ENCODE measurements at places on chromosomes 2 and 18.

DNA sequence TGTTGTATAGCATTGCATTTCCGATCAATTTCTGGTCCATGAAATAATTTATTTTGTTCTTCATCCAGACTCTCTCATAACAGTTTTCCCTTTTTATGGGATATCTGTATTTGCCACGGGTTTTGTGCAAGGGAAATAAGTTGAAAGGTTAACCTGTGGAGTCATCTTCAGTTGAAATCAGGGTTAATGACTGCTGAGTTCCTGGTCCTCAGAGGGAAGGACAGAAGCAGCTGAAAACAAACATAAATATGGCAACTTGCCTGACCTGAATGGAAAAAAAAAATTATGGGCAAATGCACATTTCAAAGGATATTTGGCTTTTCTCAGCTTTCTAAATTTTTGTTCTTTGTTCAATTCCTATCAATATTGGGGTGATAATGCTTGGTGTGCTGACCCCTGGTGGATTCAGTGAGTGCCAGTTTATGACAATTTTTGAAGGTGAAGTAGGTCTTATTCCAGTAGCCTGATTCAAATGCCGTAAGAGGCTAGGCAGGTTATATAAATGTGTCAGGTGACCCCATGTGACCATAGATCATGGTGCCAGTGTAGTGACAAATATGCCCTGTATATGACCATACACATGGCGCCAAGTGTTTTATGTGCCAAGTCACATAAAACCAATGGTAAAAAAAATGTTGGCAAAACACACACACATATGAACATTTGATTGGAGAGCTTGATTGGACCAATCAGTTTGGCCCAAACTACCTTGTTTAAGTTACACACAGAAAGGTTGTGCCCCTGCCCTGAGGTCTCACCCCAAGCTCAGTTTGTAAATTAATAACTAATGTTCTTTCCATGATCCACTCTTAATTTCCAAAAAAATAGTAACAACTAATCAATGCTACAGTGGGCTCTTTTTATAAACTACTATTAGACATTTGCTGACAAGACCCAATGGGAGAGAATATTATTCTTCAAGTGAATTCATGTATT lies 47.6 kb upstream of the FAM124B start:
- no peak for DNase-seq

GRCh38 chr2:10170256-10170655 lies 47.7 kb downstream of the RRM2 start:
- DNase-seq = no peak

DNA sequence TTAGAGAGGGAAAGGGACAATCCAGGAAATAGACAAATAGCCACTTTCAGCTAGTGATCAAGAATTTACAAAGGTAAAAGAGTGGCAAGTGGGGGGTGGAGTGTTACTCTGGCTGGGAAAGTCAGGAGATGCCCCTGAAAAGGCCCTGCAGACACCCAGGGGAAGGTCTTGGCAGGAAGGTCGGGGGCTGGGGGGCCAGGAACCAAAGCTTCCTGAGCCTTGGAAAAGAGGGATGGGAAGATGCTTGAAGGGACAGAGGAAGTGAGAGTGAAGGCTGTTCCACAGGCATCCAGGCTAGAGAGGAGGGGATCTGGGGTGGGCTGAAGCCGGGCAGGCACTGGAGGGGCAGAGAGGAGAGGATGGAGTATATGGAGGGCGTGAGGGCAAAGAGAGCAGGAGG lies 3.9 kb upstream of the TMEM37 start:
- DNase-seq = no peak

DNA sequence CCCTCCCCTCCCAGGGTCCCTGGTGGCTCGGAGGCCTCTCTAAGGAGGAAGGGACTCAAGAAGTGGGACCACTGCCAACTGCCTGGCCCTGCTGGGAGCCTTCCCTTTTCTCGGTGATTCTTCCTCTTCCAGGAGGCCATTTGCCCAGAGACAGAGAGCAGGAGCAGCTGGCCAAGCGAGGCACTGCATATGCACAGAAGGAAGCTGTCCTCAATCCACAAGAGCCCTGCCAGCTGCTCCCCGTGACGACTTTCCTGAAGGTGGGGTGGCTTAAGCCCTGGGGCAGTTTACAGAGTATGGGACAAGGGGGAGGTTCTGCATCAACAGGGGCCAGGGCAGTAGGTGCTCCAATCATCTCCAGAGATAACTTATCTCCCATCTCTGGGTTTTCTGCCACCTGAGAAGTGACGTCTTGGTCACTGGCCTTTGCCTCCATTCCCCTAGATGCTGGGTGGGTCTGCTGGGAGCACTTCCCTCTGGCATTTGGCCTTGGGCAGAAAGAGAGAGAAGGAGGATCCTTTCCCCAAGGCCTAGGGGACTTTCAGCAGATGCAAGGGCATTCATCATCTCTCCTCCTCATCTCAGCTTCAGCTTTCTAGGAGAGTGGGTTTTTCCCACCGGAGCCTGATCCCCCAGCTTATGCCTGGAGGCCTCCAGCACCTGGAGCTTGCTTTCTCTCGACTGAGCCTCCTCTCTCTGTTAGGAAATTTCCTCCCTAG lies 28.5 kb downstream of the CIB4 start:
- no peak for DNase-seq

GRCh38 chr18:22399949-22400348 lies 17.8 kb downstream of the CTAGE1 start:
- no peak for DNase-seq

DNA sequence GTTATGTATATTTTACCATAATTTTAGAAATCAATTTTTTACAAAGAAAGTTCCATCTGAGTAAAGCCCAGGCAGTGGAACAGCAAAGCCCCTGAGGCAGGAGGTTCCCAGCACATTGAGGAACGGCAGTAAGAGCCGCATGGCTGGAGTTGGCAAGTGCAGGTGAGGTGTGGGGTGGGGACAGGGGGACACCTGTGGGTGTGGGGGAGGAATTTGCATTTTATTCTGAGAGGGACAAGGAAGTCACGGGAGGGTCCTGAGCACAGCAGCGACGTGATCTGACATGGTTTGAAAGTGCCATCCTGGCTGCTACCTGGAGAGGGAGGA lies 16.1 kb upstream of the ADI1 start:
- DNase-seq = no peak

DNA sequence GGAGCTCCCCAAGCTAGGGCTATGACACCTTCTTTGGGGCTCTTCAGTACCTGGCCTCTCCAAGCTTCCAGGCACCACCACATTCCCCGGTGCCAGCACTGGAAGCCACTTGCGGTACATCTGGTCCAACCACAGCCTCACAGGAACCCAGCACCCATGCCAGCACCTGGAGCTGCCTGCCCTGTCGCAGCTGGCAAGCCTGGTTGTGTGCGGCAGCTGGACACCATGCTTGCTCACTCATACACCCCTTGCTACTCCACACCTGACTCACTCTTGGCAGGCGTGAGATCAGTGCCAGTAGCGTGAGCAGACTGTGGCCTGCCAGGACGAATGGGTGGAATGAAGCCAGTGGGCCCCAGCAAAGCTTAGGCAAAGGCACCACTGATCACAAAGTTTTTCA lies 34.0 kb downstream of the LRRTM4 start:
- DNase-seq = no peak

GRCh38 chr18:42033137-42033810 lies 78.2 kb downstream of the PIK3C3 start:
- no peak for DNase-seq

DNA sequence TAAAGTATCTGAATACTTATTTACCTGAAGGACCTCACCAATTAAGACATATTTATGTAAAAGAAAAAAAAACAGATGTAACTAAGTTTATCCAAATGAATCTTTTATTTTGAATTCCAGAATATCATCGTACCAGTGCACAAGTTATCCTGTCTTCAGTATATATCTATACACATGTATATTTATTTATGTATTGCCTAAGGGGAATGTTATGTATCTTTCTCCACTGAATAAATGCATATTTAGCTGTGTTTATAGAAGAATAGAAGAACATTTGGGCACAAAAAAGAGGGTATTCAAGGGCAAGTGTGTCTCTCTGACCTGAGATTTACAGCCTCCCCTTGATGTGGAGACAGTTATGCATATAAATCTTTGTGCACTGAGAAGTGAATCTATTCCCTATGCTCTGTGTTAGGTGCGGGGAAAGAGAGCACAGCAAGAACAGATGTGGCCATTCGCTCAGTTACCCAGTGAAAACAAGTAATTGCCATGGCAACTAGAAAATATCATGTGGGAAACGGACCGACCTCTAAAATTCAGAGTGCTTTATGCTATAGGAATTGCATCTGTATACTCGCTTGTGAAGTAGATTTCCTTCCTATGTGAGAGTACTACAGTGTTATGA lies 39.5 kb upstream of the ASXL3 start:
- no peak for DNase-seq

DNA sequence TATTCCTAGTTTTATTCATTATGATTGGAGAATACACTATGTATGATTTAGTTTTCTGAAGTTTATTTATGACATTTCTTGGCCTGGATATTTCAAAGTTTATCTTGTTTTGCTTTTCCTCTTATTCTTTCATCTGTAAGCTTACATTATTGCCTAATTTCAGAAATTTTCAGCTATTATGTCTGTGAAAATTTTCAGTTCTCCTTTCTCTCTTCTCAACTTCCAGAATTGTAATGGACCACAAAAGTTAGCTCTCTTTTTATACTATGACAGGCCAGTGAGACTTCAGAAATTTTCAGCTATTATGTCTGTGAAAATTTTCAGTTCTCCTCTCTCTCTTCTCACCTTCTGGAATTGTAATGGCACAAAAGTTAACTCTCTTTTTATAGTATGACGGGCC lies 97.2 kb upstream of the SCN7A start:
- no peak for DNase-seq

DNA sequence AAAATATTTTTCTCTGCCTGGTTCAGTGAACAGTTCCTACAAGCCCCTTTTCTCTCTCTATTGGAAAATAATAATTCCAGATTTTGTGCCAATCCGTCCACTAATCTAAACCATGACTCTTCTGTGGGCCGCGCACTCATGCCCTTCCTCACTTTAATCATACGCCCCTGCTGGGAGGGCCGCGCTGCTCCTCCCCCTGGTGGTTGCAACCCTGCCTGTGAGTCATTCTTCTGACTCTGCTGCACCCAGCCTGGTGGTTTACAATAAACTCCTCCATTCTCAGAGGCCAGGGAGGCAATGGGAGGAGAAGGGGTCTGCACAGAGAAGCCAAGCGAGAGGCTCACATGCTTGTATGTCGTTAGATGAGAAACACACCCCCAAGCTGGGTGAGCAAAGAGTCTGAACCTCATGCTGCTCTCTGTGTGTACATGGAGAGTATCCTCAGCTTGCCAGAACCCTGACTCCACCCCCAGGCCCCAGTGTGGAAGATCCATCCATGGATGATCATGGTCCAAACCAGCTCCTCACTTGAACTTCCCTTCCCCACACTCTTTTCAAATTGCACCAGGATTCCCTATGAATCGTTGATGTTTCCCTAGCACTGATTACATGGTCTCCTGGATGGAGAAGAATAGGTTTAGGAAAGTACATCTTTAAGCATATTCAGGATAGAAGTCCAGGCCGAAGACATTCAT lies 228.9 kb downstream of the ANKRD30B start:
- DNase-seq = no peak

DNA sequence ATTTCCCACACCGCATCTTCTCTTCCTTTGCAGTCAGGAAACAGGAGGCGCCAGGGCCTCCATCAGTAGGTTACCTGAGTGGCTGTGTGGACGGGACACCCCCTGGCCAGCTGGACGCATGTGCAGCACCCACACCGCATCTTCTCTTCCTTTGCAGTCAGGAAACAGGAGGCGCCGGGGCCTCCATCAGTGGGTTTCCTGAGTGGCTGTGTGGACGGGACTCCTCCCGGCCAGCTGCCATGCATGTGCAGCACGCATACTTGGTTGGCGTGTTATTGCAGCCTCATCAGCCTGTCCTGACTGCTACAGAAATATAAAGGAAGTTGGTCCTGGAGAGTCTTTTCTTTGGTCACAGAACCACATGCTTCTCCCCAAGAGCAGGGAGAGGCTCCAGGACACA lies 74.6 kb downstream of the DCDC2C start:
- no peak for DNase-seq

- DNase-seq = no peak
These were observed 22.6 kb downstream of the ITGA6 start for GRCh38 chr2:172449911-172450550.

DNA sequence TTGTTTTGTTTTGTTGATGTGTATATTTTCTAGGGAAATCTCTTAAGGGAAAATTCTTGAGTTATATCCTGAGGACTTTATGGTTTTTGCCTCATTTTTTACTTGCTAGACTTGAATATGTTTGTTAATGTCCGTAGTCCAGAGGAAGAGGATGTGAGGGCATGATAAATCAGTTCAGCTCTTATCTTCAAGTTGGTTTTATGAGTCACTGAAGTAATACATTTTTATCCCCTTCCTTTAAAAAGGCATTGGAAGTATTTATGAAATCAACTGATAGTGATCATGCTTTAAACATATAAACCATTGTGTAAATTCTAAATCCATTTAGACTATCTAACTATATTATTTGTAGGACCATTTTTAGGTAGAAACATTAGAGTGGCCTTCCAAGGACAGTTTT lies 43.9 kb upstream of the CYBRD1 start:
- DNase-seq = no peak
